ENCODE measurements at places on chromosomes 4 and X.
A peak's percentile ranks its signal among the peaks of the same experiment; 100 is the strongest.

GRCh38 chr4:86286726-86287125, 73.1 kb downstream of the MAPK10 start:
- H3K27me3 ChIP-seq = no peaks in the 10 kb centered on the region
- H3K27ac ChIP-seq = no peak overlapping the region
- no peaks in the 10 kb centered on the region for H3K36me3 ChIP-seq
- H3K4me1 ChIP-seq = no peaks in the 10 kb centered on the region
- no peak overlapping the region for H3K4me3 ChIP-seq
- no peak for DNase-seq

GRCh38 chr4:156201050-156201449, 247.4 kb upstream of the CTSO start:
- no peak overlapping the region for H3K27ac ChIP-seq
- DNase-seq = no peak
- H3K36me3 ChIP-seq = no peaks in the 10 kb centered on the region
- H3K4me3 ChIP-seq = no peak overlapping the region
- H3K27me3 ChIP-seq = no peaks in the 10 kb centered on the region

DNA sequence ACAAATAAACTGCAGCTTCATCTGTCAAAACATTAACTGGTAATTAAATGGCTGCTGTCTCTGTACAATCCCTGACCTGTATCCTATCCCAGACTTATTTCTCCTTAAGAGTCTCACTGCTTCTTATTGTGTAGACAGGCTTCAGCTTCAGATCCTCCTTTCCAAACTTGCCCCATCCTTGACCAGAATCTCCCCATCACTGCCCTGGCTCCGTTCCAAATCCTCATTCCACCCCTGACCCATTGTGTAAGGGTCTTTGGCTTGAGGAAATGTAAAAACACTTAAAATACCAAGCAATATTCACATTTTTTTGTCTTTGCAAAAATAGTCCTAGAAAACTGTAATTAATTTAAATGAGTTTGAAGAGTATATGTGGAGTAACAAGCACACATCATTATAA, 152.6 kb upstream of the VEGFC start:
- H3K27me3 ChIP-seq = no peaks in the 10 kb centered on the region
- no peak for DNase-seq
- H3K36me3 ChIP-seq = no peaks in the 10 kb centered on the region
- no peak overlapping the region for H3K4me3 ChIP-seq

- H3K4me3 ChIP-seq = no peak overlapping the region
- H3K27me3 ChIP-seq = no peaks in the 10 kb centered on the region
- no peak for DNase-seq
- no peaks in the 10 kb centered on the region for H3K4me1 ChIP-seq
Measured at GRCh38 chrX:153381684-153382532, 19.2 kb downstream of the PNMA6E start.

GRCh38 chr4:139802488-139802887, 136.9 kb downstream of the MGST2 start:
- no peak overlapping the region for H3K4me3 ChIP-seq
- no peak for DNase-seq
- H3K27me3 ChIP-seq = no peaks in the 10 kb centered on the region
- H3K27ac ChIP-seq = no peak overlapping the region
- no peaks in the 10 kb centered on the region for H3K4me1 ChIP-seq

DNA sequence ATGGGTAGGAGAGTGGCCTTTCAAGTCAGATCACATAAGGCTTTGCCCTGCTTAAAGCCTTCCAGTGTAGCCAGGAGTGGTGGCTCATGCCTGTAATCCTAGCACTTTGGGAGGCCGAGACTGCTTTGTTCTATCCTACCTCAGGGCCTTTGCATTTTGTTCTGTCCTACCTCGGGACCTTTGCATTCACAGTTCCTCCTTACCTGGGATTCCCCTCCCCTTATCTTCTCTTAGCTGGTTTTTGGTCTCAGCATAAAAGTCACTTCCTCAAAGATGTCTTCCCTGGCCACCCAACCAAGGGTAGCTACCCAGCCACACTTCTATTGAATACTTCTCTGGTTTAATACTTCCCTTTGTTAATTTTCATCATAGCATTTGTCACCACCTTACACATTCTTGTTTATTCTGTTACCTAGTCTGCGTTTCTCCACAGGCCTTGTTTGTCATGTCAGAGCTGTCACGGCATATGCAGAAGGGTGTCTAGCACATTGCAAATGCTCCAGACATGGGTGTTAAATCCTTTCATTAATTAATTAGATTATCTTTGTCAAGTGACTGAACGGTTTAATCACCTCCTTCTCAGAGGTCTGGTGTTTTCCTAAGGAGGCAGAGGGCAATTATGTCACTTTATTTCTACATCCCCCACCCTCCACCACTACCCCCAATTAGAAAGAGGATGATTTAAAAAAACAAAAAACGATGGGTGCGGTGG, 11.3 kb upstream of the SETD7 start:
- no peaks in the 10 kb centered on the region for H3K36me3 ChIP-seq
- H3K4me3 ChIP-seq = no peak overlapping the region
- no peaks in the 10 kb centered on the region for H3K27me3 ChIP-seq
- H3K4me1 ChIP-seq = no peaks in the 10 kb centered on the region

GRCh38 chrX:107752043-107752442, 23.5 kb downstream of the TSC22D3 start:
- no peak for DNase-seq
- no peaks in the 10 kb centered on the region for H3K4me1 ChIP-seq
- H3K27me3 ChIP-seq = no peaks in the 10 kb centered on the region
- no peak overlapping the region for H3K27ac ChIP-seq
- no peak overlapping the region for H3K4me3 ChIP-seq
- H3K36me3 ChIP-seq = no peaks in the 10 kb centered on the region

- no peaks in the 10 kb centered on the region for H3K4me1 ChIP-seq
- no peak overlapping the region for H3K27ac ChIP-seq
- no peak for DNase-seq
Measured at GRCh38 chrX:46710425-46710824, 48.5 kb downstream of the SLC9A7 start.

- H3K27ac ChIP-seq = no peak overlapping the region
- DNase-seq = no peak
- H3K27me3 ChIP-seq = no peaks in the 10 kb centered on the region
Measured at GRCh38 chr4:43587758-43588157, 695.2 kb downstream of the GRXCR1 start.

DNA sequence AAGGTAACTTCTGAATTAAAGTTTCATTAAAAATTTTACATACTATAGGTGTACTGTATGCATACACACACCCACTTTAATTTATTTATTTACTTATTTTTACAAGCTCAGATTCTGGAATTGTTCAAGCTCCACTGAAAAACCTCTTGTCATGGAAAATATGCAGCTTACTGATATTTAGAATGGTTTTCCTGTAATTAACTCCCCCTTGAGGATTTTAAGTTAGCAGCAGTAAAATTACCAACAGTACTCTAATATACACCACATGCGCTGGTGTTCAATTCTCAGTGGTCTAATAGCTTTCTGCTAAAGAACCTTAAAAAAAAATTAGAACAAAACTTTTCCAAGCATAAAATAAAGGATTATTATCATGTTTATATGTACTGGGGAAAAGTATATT, 12.0 kb downstream of the MAB21L2 start:
- no peak overlapping the region for H3K4me3 ChIP-seq
- H3K36me3 ChIP-seq = peaks cover 8% of the 10 kb centered on the region
- H3K27ac ChIP-seq = no peak overlapping the region

DNA sequence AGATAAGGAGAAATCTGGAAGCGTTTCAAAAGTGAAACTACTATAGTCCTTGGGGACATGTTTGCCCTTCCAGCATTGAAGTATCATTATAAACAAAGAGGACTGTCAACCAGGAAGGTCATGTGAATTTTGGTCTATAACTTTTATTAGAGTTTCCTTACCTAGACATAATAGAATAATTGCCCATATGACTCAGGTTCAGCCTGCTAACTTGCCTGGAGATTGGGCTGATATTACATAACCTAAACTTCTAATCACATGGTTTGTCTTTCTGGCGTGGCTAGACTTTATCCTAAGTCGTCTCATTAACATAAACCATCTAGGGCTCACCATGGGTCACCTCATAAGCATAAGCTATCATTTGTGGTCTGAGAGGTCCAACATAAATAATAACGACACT, 775.9 kb downstream of the CENPC start:
- no peak overlapping the region for H3K27ac ChIP-seq
- no peak overlapping the region for H3K4me3 ChIP-seq
- no peaks in the 10 kb centered on the region for H3K4me1 ChIP-seq
- no peaks in the 10 kb centered on the region for H3K27me3 ChIP-seq
- DNase-seq = no peak
- H3K36me3 ChIP-seq = no peaks in the 10 kb centered on the region

DNA sequence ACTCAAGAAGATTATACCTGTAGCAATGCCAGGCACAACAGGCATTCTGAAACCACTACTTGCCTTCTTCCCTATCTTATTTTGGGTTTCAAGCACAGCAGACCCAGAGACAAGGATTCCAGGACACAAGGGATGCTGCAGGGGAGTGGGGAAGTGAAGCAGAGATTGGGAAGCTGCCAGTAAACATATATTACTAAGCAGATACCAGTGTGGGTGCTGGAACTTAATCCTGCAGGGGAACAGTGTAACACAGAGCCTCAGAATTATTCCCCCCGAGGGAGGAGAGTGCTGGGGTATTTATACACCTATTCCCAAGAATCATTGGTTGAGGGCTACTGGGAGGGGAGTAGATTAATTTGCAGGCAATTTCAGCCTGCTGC, 33.3 kb upstream of the MAML3 start:
- H3K4me1 ChIP-seq = no peaks in the 10 kb centered on the region
- H3K27me3 ChIP-seq = no peaks in the 10 kb centered on the region
- H3K4me3 ChIP-seq = no peak overlapping the region
- no peak for DNase-seq
- H3K36me3 ChIP-seq = no peaks in the 10 kb centered on the region

DNA sequence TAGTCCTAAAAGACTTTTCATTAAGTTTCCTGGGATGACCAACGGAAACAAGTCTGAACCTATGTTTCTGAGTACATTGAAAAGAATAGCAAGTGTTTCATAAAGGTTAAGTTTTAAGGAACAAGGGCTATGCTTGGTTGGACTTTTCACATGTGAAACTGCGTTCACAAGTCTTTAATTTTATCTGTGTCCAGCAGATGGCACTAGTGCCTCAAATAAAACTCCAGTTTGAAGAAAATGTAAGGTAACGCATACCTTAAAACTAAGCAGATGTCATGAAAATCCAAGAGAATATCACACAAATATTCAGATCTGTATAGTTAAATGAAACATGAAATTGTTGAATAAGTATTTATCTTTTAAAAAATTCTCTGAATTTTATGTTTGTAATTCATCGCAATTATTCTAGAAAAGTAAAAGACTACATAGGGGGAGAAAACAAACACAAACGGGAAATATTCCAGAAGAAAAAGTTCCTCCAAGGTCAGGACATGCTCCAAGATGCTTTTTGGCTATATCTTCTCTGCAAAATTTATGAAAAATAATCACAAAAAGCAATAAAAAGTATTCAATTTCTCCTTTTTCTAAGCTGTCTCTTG, 89.6 kb upstream of the MAD2L1 start:
- H3K27ac ChIP-seq = no peak overlapping the region
- no peaks in the 10 kb centered on the region for H3K36me3 ChIP-seq
- H3K4me3 ChIP-seq = no peak overlapping the region
- no peak for DNase-seq

DNA sequence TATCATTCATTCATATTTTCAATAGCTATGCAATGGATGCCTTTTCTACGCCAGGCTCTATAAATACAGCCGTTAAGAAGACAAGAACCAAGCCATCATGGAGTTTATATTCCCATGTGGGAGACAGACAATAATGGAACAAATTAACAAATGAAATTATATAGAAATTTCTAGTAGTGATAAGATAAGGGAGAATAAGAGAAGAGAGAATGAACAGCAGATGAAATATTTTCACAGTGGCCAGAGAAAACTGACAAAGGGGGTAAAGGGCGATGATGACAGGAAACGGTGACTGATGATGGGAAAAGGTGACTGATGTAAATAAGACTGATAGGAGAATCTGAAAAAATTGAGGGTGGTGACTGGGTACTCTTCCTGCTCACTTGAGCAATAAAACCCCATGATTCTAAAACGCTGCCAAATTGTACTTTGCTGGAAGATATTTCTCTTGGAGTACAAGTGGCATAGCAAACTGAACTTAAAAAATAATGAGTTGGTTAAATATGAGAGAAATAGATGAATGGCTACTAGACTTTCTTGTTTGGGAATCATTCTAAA, 13.2 kb downstream of the RNF150 start:
- H3K4me3 ChIP-seq = no peak overlapping the region
- no peak overlapping the region for H3K27ac ChIP-seq
- H3K27me3 ChIP-seq = no peaks in the 10 kb centered on the region

DNA sequence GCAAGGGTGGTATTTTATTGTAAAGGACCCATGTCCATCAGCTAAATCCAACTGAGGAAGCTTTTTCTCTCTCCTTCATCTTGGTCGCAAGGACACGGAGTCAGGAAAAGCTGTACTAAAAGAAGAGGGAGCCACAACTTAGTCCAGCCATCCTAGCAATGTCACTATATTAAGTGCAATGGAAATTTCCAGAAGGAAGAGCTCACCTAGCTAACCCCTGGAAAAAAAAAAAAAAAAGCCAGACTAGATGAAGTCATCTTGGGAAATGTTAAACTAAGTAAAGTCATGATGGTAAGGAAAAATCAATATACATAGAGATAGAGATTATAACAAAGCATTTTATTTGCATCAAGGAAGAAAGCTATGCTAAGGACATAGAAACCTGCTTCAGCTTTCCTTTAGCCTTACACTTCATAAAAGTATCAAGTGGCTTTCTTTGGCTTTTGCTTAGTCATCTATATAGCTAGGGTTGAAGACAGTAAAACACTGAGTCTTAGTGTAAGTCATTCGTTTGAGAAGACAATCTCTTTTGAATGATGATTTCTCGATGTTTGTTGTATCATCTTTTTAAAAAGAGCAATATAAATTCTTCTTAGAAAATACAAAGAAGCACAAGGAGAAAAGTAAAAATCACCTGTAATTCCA, 18.6 kb upstream of the CA5B start:
- no peaks in the 10 kb centered on the region for H3K36me3 ChIP-seq
- DNase-seq = no peak
- H3K4me1 ChIP-seq = no peaks in the 10 kb centered on the region
- H3K27ac ChIP-seq = no peak overlapping the region
- no peaks in the 10 kb centered on the region for H3K27me3 ChIP-seq

GRCh38 chr4:87103691-87104187, 116.7 kb downstream of the KLHL8 start:
- H3K27ac ChIP-seq = peak overlapping the region; percentile 62
- no peaks in the 10 kb centered on the region for H3K27me3 ChIP-seq
- H3K36me3 ChIP-seq = peaks cover 7% of the 10 kb centered on the region
- no peaks in the 10 kb centered on the region for H3K4me1 ChIP-seq
- DNase-seq = no peak

DNA sequence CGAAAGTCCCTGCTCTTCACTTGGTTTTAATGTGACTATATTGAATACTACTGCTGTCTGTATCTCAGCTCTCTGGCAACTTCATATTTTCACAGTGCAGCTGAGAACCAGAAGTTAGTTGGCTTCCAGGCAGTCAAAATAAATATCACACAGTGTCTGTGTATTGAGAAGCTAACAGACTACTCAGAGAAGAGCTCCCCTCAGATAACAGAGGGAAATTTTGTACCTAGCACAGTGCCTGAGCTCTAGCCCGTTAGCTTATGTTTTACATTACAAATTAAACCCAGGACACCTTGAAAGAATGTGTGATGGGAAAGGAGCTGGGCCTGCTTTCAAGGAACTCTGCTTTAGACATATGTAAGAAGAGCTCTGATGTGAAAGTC, 22.7 kb downstream of the JADE1 start:
- H3K27ac ChIP-seq = peak overlapping the region; percentile 13
- H3K36me3 ChIP-seq = no peaks in the 10 kb centered on the region
- no peaks in the 10 kb centered on the region for H3K27me3 ChIP-seq

- no peak for DNase-seq
- H3K36me3 ChIP-seq = no peaks in the 10 kb centered on the region
- no peak overlapping the region for H3K4me3 ChIP-seq
- no peaks in the 10 kb centered on the region for H3K27me3 ChIP-seq
- no peaks in the 10 kb centered on the region for H3K4me1 ChIP-seq
Measured at GRCh38 chrX:13506574-13506973, 62.8 kb upstream of the EGFL6 start.

Measured in tibial artery (tissue), 4 donors.